Cortex of kidney (tissue), 1 donor: ENCODE measurements at places on chromosomes 4 and X.

GRCh38 chrX:34880656-34881055 is 61.9 kb upstream of the FAM47B start:
- DNase-seq: no peak

- no peak for DNase-seq
Measured at GRCh38 chr4:174041555-174042105, 241.8 kb downstream of the FBXO8 start.

DNA sequence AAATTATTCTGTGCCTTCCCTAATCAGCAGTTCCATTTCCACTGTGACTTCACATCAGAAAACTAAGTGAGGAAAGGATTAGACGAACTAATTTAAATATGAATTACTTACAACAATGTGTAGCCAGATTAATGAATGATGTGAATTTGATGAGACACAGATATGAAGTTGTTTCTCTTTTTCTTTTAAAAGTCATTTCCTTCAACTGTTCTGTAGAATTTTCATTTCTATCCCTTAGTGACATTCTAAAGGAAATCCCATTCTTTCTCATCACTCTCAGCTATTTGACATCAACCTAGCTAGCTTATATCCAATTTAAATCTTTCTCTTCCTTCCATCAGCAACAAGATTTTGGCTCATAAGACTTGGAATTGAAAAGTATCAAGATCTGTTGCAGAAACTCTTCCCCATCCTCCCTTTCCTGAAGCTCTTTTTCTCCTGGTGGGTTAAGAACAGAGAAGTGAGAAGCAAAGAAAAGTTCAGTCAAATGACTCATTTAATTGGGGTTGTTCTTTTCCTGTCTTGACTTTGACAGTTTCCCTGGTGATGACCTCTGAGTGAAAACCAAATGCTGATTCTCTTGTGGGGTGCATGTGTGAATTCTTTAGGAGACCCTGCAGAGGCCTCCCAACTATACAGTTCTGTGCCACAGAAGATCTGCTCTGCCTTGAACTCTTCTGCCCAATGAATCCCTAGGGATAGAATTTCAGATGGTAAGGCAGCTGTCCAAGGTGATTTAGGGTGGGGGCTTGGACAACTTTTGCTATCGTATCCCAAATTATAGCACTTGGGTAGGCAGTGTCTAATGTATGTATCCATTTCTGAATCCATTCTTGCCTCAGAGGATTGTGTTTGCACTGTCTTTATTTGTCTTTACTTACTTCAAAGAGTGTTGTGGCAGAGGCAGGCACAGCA is 232.5 kb upstream of the GPRIN3 start:
- DNase-seq: no peak

DNA sequence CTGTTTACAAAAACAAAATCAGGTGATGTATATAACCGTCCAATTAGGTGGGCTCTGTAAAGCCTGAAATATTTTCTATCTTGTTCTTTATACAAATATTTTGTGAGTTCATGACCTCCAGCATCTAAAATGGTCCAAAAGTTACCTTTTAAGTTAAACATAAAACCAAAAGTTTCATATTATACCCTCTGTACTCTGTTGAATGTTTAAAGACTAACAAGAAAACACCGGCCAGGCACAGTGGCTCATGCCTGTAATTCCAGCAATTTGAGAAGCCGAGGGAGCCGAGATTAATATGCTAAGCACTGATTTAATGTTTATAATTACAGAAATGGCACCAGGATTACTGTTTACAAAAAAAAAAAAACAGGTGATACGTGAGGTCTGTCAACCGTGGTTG is 328.4 kb downstream of the DHRSX start:
- no peak for DNase-seq

DNA sequence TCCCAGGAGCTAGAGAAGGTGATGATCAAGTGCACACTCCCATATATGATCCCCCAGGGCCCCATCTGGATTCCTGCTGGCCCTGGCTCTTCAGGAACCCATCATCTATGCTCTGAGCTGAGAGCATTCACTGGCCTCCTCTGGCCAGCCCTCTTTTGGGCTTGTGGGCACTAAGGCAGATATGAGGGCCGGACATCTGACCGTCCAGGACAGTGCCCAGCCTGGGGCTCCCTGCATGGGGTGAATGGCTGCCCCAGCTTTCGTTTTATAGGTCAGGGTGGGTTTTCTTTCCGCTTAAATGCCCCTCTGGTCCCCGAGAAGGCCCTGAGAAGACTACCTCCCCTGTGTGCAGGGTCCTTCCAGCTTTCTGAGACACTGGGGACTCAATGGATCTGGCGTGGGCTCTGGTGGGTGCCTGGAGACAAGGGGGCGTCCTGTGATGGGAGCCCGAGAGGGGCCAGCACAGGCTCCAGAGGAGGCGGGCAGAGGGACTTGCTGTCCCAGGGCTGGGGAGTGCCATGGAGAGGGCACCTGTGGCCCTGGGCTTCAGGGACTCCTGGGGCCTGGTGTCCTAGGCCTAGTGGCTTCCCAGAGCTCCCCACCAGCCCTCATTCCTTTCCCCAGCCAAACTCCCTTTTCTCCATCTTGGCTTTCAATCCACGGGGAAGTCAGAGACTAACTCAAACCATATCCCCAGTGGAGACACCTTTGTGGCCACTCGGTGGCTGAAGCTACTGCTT is 39.5 kb upstream of the GRPEL1 start:
- DNase-seq: no peak

DNA sequence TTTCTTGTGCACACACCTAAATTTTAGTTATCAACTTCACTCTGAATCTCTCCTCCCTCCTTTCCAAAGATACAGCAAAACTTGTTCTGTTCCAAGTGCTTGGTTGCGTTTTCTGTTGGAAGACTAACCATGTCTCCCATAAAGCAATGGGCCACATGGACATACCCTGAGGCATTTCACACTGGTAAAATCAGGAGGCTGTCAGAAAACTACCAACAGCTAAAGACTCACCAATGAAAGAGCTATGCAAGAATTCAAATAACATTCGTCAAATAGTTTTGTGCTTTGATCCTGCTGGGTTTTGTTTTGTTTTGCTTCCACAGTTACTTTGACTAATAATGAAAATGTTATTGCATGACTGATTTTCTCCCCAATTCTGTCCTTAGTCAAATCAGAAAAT is 46.0 kb downstream of the PHEX start:
- DNase-seq: no peak

DNA sequence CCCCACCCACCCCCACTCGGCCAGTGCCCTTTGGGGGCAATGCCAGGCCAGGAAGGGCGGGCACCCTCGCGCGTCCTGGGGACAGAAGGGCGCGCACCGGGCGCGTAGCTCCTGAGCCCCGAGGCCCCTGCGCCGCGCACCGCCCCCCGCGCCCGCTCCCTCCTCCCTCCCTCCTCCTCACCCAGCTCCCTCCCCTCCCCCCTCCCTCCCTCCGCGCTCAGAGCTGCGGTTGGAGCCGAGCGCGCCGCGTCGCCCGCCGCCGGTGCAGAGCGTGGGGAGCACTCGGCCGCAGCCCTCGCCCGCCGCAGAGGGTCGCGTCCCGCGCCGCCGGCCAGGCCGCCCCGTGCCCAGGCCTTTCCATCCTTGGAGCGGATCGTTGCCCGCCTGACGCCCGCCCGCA is at the start of gene ATP2B3:
ATP2B3 (plus strand) TSS at position 220 of the 400 bp plus-strand sequence. CDS start 18,606 bp downstream, outside the sequence.
- no peak for DNase-seq

DNA sequence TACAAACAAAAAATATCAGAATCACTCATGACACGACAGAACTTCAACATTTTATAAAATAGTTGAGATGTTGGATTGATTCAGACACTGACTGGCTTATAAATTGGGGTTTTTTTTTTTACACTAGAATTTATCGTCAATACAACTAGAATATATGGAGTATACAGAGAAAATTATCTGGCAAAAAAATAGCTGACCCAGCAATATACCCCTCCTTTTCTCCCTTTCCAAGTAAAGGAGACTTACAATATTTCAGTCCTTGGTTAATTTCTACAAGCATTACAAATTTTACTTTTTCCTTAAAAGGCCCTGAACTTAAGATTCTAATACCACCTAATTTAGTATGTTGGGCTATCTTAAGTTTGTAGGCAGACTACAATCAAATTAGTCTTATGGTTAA is 76.3 kb downstream of the LCORL start:
- DNase-seq: no peak

DNA sequence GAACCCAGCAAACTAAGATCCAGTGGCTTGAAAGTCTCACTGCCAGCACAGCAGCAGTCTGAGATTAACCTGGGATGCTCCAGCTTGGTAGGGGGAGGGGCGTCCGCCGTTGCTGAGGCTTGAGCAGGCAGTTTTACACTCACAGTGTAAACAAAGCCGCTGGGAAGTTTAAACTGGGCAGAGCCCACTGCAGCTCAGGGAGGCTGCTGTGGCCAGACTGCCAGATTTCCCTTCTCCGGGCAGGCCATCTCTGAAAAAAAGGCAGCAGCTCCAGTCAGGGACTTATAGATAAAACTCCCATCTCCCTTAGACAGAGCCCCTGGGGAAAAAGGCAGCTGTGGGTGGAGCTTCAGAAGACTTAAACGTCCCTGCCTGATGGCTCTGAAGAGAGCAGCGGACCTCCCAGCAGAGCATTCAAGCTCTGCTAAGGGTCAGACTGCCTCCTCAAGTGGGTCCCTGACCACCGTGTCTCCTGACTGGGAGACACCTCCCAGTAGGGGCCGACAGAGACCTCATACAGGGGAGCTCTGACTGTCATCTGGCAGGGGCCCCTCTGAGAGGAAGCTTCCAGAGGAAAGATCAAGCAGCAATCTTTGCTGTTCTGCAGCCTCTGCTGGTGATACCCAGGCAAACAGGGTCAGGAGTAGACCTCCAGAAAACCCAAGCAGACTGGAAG is 45.1 kb upstream of the CDX4 start:
- DNase-seq: no peak

DNA sequence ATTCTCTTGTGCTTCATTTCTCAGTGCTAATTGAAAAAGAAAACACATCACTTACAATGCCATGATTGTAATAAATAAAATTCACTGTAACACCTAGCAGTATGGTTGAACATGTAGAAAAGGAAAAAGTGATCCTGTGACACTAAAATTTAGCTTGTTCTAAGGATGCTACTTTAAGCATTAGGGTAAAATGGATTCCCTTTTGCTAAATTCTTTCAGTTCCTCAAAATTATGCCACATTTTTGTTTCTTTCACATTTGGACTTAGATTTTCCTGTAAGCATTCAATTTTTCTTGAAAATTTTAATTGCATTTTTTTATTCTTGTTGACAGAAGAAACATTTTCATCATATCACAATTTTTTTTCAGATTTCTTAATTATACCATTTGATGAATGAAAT is 19.4 kb downstream of the TET2 start:
- no peak for DNase-seq

- no peak for DNase-seq
Measured at GRCh38 chrX:154738011-154738738, 12.7 kb downstream of the GAB3 start.

DNA sequence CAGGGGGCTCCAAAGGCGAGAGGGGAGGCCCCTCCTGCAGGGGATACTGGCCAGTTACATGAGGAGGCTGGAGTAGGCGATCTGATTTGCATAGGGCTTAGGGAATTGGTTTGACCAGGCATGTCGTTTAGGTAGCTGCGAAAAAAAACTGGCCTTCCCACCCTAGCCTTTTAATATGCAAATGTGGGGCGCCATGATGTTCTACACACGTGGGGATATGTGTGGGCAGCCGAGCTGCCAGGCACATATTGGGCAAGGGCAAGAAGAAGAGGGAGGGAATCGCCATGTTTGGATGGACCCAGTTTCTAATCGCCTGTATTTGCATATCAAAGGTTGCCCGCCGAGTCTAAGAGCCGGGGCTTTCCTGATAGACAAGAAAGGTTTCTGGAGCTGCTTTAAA is 121.3 kb downstream of the PRKX start:
- DNase-seq: no peak
